HepG2 (cell line): ENCODE measurements at places on chromosomes 1 and 21.

DNA sequence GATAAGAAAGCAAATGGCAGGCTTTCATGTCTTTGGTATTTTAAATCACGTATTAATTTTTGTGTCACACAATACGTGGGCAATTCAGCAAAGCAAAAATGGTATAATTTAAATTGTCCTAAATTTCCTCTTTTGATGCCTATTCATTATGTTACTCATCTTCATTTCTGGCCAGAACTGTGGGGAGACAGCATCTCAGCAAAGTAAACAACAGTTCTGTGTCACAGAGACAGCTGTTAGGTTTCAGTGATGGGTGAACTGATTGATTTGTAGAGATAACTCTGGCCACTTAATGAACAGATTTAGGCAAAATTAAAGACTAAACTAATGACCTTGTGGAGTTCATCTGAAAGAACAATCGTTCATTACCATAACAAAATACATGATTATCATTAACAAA is 49.2 kb downstream of the FH start:
- no peak for DNase-seq

- no peak for DNase-seq
Observed at GRCh38 chr21:31552826-31553225, 106.7 kb upstream of the SOD1 start.

DNA sequence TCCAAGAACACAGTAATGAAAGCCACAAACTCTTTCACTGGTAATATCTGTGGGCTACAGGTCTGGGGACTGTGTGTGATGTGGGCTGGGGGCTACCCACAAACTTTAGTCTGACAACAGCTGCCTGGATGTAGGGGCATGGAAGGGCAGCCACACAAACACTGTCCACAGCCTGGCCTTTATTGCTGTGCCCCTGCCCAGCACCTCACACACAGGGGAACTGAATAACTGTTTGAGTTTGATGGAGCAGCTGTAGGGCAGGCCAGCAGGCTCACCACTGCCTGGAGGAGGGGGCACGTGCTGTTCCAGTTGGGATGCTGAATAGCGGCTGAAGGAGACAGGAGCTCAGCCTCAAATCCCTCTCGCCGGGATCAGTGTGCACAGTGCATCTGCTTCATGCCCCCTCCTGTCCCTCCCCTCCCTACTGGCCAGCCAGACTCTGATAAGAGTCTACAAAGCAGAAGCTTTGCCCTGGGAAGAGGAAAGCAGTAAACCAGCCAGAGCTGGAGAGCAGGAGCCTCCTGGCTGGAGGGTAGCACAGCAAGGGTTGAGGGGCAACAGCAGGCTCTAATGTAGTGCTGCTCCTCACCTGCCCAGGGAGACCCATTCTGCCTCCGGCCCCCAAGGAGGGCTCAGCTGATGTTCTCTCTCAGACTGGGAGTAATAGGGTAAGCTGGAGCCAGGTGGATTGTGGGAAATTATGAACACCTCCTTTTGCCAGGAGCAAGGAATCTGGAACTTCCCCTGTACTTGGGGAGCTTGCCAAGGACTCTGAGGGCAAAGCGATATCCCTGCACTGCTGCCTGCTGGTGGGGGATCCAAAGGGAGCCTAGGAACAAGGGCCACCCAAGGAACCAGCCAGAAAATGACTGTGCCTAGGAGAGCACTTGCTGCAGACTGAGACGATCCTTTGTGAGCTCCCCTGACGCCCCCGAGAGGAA is 70.2 kb upstream of the GOLT1A start:
- no peak for DNase-seq

GRCh38 chr1:7000720-7001119 is 215.5 kb downstream of the CAMTA1 start:
- no peak for DNase-seq

- DNase-seq = no peak
Observed at GRCh38 chr1:183313063-183313462, 105.1 kb downstream of the NMNAT2 start.

- DNase-seq = no peak
Observed at GRCh38 chr1:183598386-183598785, 8.1 kb upstream of the NCF2 start.

GRCh38 chr1:107147843-107148242 is 7.0 kb downstream of the NTNG1 start:
- peak; percentile 23 for DNase-seq
